ENCODE measurements at places on chromosomes 1 and 21.

GRCh38 chr1:98410082-98410481 lies 251.4 kb upstream of the SNX7 start:
- DNase-seq: no peak

GRCh38 chr1:206420471-206420870 lies 49.8 kb upstream of the IKBKE start:
- DNase-seq: no peak

DNA sequence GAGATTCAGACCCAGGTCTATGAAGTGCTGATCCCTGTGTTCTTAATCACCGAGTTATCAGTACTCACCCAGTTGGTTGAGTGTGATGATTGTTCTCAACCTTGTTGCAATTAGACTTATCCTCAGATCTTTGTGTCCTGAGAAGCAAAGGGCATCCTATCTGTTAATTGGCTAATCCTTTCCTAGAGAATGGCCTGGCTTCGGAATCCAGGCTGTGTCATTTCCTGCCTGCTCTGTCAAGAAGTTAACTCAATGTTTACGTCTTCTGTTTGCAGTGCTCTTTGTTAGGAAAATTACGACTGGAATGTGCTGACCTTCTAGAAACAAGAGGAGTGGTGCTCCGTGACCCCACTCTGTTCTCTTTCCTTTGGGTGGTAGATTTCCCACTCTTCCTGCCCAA lies 14.7 kb downstream of the GAS5 start:
- no peak for DNase-seq

GRCh38 chr1:38045401-38046332 lies 926 bp downstream of the POU3F1 start:
- no peak for DNase-seq

DNA sequence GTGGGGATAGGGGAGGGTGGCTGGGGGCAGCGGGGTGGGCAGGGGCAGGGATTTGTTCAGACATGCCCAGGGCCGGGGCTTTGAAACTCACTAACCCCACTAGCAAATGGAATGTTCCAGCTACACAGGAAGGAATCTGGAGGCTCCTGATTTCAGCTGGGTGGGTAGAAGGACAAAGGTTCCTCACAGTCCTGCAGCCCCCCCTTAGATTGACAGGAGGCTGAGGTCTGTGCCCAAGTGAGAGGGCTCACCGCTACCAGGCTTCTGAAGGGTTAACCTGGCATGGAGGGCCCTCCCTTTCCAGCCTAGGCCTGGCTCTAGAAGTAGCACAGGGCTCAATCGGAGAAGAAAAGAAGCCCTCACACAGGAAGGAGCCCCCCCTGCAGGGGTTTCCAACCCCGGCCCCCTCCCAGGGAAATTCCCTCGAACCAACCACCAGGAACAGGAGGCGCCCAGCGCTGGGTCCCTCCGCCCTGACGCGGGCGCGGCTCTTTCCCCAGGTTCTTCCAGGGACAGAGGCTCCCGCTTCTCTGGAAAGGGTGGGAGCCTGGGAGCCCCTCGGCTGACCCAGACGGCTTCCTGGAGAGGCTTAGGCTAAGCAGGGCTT lies 3.3 kb downstream of the EPHA2 start:
- no peak for DNase-seq

DNA sequence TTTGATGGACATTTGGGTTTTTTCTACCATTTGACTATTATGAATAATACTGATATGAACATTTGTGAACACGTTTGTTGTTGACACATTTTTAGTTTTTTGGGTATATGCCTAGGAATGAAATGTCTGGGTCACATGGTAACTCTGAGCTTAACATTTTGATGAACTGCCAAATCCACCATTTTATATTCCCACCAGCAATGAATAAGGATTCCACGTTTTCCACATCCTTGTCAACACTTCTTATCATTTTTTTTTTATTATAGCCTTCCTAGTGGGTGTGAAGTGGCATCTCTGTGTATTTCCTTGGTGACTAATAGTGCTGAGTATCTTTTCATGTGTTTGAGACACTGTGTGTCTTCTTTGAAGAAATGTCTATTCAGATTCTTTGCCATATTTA lies 67.6 kb downstream of the RASAL2 start:
- DNase-seq: no peak

- DNase-seq: no peak
Measured at GRCh38 chr1:153535242-153536011, at the start of gene S100A6. S100A6 (minus strand) TSS chr1:153535991; CDS start chr1:153535339, 652 bp downstream.

DNA sequence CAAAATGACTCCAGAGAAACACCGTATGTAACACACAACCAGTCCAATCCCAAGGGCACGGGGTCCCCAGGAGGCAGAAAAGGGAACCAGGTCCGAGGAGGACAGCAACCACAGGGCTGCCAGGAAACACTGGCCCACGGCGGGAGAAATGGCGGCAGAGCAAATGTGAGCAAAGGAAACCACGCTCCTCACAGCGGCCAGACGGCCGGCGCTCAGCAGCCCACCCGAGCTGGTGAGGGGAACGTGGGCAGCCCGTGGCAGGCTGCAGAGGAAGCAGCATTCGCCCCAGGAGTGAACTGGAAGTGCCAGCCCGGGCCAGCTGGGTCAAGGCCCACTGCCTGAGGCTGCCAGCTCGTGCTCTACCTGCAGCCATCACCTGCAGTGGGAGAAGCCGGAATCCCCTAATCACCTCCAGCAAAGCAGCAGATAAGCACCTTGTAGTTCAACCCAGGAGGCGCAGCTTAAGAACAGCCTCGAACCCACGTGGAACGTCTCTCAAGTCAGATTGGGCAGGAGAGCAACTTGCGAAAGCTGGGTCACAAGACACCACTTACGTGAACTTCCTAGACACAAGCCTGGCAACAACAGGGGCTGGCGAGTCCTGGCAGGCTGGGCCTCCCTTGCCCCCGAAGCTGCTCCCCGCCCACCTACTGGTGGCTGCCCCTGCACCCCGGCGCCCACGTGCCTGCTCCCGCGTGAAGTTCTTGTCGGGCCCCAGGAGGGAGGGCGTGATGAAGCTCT lies 6.7 kb downstream of the SLC19A1 start:
- no peak for DNase-seq

DNA sequence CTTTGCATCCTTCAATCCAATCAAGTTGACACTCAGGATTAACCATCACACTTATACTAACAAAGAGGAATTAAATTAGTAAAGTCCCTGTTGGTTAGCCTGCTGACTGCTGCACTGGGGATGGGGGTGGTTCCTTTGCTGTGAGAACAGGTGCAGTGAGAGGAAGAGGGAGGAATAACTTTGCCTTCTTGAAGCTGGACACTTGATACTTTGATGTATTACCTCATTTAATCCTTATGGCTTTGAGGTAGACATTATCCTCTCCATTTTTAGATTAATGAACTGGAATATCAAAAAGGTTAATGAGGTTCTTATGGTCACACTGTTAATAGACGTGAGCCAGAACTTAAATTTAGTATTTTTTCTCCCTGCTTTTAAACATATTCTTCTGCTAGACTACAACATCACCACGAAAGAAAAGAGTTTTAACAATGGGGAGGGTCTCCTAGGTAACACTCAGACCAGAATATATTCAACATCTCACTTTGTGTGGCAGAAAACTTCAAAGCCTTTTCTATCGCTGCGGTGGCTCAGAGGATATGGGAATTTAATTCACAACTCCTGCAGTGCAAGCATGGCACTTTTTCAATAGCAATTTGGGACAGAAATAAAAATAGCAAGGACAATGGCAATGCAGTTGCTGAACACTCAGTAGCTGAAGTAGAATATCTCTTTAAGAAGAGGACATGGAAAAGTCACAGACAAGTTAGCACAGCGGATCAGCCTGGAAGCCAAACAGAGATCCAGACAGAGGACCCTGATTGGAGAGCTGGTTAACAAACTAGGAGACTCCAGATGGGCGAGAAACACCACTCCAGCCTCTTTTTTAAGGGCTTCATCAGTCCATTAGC lies 68.8 kb upstream of the DNAH14 start:
- DNase-seq: no peak

DNA sequence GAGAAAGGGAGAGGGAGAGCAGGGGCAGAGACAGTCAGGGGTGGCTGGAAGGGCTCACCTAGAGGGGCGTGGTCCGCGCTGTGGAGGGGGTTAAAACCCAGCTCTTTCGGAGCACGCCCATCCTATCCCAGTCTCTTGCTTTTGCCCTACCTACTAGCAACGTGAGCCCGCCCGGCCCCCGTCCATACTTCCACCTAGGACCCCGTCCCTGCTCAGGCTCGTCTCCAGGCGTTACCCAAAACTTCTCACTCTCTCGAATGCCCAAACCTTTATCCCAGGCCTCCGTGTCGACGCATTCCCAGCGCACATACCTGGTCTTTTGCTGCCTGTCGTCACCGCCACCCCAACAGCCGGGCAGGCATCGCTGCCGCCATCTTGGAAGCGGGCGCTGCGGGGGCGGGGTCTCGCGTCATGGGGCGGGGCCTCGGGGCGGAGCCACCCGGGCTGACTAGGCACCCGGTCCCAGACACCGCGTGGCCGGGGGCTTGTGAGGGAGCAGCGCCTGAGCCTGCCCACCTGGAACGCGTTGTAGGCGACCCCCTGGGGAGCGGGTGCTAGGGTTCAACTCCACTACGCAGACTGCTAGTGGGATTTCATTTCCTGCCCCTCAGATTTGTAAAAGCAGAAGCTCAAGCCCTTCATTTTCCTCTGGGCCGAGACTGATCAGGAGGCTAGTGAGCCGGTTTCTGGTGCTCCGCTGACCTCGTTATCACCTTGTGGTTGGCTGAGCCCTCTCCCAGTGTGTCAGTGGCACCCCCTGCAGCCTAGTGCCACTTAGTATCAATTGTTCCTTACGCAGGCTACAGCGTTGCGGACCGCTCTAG lies at the start of gene B4GALT3:
Gene B4GALT3 (minus strand): TSS at position 396 of the 824 bp plus-strand sequence. CDS start 1,447 bp downstream, outside the sequence.
- peak; percentile 97 for DNase-seq

DNA sequence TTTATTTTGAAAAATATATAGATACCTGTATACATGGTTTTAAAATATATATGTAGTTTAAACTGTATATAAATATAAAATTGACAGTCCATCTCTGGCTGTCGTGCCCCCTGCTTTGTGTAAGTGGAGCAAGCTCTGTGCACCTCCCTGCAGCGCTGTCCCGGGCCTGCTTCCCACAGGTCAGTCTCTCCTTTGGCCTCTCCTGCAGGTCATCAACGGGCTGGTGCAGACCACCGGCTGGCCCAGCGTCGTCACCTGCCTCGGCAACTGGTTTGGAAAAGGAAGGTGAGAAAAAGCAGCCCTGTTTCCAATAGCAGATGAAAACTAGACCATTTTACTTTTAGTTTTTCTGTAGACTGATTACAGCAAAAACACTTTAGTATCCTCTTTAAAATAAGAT lies 28.5 kb downstream of the SLC37A1 start:
- DNase-seq: no peak

GRCh38 chr1:184310157-184310819 lies 76.5 kb upstream of the C1orf21 start:
- no peak for DNase-seq

GRCh38 chr1:166907763-166908162 lies 31.7 kb upstream of the TADA1 start:
- DNase-seq: no peak

DNA sequence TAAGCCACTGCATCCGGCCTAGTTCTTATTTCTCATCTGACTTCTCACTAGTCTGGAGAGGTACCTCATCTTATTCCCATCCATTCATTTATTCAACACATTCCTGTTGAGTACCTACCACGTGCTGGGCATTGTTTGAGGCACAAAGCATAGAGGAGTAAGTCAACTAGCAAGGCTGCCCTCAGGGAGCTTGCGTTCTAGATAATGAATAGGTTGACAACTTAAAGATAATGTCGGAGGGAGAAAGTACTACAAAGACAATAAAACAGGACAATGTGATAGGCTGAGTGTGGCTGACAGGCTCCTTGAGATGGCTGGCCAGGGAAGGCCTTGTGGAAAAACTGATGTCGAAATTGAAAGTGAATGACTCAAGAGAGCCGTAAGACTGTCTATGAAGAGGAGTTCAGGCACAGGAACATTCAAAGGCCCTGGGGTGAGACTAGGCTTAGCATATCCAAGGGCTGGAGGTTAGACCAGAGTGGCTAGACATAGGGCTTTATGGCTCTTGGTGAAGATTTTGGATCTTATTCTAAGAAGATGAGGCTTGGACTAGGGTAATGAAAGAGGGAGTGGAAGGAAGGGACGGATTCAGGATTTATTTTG lies 18.3 kb downstream of the SPATA21 start:
- DNase-seq: no peak

DNA sequence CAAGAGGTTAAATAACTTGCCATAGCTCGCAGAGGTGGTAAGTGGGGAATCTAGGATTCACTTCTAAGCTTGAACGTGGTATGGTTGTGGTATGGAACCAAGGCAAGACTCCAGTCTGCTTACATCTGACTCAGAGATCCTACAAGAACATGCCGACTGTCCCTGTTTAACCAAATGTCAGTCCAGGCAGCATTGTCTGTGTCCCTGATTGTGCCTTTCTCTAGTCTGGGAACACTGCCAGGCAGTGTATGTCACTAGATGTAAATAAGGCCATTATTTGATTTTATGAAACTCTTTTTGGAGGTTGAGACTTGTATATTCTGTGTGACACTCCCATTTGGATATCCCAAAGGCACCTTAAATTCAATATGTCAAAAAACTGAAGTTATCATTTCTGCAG lies 96.0 kb downstream of the NOS1AP start:
- DNase-seq: no peak

- DNase-seq: no peak
Measured at GRCh38 chr1:99642053-99642452, 3.9 kb upstream of the PALMD start.

- no peak for DNase-seq
Measured at GRCh38 chr1:245298781-245299180, 144.0 kb downstream of the KIF26B start.

DNA sequence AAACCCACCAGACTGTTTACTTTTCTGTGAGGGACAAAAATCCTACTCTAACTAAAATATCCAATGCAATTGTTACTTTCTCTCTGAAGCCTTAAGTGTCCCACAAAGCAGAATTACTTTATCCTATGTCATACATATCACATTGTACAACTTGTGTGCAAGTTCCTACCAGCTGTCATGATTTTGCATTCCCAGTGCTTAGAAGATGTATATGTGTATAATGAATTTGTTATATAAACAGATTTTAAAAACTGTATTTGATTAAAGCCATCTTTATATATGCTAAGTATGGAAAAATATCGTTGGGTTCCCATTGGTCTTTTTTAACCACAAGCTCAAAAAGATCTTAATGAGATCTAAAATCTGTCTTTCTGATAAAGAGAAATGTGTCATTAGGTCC lies 57.0 kb downstream of the DPH5 start:
- DNase-seq: no peak

DNA sequence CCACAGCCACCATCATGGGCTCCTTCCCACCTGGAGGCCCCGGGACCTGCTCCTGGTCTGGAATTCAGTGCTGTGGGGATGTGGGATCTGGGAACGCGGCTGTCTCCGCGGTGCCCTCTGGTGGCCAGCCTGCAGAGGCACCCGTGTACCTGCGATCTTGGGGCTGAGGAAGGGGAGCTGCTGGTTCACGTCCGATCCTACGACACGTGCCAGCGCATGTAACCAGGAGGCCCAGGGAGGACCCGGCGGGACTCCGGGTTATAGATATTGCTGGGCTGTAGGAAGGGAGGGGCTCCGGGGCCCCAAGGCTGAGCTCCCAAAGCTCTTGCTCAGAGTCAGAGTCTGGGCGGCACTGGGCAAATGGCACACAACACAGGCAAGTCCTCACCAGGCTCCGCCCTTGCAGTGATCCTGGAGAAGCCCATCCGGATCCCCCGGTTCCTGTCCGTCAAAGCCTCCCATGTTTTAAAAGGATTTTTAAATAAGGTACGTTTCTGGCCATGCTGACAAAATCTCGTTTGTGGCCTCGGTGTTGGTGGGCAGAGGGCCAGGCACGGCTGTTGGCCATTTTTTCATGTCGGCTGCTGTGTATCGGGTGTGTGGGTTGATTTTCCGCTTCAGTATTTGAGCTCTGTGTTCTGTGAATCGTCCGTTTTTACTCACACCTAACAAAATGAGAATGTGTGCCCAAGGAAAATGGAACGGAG lies 20.1 kb downstream of the FAAP20 start:
- no peak for DNase-seq

- DNase-seq: no peak
Measured at GRCh38 chr1:167328816-167329483, 108.3 kb downstream of the POU2F1 start.

Data from stimulated activated CD4-positive, alpha-beta T cell treated with anti-CD3 and anti-CD28 coated beads, Interleukin-15, amount 100 ng/mL, for 48 hours (primary cell).